ENCODE measurements at places on chromosomes 6 and 20.

DNA sequence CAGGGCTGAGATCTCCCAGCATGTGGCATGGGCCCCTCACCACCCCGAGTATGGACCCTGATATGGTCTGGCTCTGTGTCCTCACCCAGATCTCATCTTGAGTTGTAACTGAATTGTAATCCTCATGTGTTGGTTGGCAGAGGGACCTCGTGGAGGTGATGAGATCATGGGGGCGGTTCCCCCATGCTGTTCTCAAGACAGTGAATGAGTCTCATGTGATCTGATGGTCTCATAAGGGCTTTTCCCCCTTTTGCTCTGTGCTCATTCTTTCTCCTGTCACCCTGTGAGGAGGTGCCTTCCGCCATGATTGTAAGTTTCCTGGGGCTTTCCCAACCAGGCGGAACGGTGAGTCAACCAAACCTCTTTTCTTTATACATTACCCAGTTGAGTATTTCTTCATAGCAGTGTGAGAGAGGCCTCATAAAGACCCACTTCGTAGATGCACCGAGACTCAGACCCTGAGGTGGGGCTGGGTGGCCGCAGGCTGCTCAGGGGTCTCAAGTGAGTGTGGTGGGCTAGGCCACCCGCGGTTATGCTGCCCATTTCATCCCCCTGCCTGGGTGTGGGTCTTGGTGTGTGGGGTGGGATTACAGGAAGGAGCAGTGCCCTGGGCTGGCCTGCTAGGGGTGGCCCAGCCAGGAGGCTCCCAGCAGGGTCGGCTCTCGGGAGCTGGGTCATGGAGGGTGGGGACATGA is 26.2 kb upstream of the GATA5 start:
- DNase-seq, result peak; percentile 66

DNA sequence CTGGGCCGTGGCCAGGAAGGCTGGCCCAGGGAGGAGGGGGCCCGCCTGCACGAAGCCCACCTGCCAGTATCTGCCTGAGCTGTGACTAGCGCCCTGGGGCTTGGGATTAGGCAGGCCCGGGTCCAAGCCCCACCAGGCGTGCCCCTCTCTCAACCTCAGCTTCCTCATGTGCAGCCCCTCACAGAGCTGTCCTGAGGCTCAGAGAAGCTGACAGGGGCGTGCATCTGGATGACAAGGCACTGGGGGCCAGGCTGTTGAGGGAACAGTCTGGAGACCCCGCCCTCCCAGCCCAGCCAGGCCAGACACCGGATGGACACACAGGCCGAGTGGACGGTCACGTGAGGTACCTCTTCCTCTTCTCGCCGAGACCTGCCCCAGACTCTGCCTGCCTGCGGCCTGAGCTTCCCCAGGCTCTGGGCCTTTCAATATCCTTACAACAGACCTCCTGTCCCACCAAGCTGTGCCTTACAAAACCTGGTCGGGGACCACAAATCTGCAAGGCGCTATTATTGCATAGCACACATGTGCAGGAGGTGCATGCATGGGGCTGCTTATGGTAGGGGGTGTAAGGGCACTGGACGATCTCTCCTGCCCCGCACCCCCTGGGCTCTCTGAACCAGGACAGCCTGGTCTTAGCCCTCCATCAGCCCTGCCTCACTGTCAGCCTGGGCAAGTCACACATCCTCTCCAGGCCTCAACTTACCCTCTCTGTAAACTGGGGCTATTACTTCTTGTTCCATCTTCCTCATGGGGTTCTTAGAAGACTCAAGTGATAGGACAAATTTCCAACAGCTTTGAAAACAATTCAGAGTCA is 20.0 kb downstream of the NOL4L start:
- DNase-seq, result no peak

GRCh38 chr6:166262743-166263515 is 45.3 kb downstream of the PRR18 start:
- DNase-seq, result no peak

DNA sequence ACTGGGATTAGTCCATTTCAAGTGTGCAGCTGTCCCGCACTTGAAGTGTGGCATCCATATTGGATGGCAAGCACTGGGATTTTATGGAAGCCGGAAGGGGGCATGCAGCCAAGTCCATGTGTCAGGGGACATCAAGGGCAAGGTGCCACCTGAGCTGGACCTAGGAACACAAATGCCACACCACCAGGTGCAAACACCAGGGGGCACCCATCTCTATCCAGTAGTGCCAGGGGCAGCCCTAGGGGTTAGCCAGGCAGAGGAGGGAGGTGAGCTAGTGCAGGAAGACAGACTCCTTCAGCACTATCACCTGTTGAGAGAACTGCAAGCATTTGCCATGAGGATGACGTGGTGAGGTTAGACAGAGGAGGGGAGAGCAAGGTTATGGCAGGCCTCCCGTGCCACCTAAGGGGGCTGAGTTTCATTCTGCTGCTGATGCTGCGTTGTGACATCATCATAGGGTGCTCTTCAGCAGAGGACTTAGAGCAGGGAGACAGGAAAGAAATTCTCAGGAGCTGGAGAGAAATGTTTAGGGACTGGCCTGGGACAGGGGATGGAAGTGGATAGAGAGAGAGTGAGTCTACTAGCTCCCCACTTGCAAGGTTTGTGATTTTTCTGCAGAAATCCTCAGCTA is 192.6 kb upstream of the SLC24A3 start:
- DNase-seq, result no peak

DNA sequence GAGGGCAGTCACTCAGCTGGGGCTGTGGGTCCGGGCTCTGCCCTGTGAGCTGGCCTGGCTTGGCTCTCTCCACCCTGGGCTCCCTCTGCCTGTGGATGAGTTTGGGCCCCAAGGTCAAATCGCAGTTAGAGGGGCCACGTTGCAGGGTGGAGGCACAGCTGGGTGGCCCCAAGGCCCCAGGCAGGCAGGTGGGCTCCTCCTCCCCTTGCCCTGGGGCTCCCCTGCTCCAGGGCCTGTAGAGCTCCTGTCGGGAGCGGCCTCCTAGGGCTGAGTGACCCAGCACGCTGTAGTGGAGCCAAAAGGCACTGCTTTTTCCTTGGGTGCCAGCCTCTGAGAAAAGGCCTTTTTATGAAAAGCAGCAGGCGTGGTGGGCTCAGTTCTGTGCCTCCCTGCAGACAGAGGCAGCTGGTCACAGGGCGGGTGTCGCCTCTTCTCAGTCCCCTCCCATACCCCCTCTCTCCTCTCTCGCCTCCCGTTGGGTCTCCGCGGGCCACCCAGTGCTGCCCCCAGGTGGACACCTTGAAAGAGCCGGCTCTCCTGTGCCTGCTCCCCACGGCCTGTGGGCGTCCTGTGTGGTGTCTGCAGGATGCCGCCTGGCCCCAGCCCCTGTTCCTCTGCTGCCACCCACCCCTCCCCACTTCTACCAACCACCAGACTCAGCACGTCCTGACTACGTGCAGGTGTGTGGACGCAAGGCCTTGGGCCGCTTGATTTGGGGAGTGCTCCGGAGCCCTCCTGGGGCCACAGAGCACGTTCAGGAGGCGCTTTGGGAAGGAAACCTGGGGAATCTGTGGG is 13.2 kb downstream of the SS18L1 start:
- DNase-seq, result peak; percentile 71

GRCh38 chr6:145502416-145502815 is 232.9 kb downstream of the EPM2A start:
- no peak for DNase-seq

DNA sequence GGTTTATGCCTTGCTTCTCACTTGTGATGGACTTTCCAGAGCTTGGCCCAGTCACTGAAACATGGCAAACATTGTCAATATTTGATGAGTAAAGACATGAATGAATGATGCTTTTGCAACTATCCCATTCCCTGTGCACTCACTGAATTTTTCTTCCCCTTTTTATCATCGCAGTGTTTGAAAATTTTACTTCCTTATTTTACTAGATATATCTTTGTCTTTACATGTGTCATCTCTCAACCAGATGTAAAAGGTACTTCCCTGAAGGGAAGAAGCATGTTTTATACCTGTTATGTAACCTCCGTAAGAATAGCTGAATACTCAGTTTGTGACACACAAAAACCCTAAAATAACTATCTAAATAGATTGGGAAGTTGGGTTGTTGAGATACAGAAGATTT is 544.7 kb upstream of the FLRT3 start:
- no peak for DNase-seq

DNA sequence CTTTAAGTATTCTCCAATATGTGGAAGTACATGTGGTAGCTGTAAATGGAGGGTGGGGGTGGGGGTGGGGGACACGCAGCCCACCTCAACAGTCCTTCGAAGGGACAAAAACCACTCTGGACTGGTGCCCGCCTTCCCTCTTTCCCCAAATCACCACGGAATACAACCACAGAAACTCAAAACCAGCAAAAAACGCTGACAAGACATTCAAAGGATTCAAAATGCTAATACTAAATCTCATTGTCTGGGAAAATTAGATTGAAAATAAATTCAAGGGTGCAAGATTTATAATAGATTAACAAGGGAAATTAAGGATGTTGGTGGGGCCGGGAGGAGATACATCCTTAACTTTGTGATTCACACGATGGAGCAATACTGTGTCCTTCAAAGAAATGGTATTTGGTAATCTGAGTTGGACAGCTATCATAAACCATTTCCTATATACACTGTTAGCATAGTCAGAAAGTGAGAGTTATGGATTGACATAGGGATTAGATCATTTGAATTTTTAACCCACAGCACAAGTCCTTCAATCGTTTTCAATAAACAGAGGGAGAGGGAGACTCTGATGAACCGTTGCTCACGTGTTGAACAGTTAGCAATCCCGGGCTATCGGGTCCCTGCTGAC is 766 bp upstream of the TBC1D22B start:
- no peak for DNase-seq

DNA sequence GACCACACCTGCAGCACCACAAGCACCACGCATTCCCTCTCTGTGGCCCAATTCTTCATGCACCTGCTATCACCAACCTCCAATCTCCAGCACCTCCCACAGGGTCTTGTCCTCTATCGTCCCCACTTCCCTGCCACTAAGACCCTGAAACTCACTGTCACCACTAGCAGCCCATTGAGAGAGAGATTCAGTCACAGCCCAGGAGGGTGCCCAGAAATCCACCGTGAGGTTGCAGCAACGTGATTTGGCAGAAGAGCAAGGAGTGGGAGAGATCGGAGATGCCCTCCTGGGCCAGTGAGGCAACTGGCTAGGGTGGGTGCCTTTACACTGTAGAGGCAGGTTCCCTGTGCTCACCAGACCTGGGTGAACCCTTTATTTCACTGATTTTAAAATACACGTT is 90.1 kb downstream of the ANKRD60 start:
- DNase-seq, result no peak

GRCh38 chr6:158361961-158362669 is 49.9 kb downstream of the TULP4 start:
- no peak for DNase-seq

GRCh38 chr20:58875111-58875510 is 22.6 kb downstream of the GNAS start:
- no peak for DNase-seq

GRCh38 chr6:137661601-137662000 is 167.4 kb upstream of the OLIG3 start:
- peak; percentile 24 for DNase-seq

DNA sequence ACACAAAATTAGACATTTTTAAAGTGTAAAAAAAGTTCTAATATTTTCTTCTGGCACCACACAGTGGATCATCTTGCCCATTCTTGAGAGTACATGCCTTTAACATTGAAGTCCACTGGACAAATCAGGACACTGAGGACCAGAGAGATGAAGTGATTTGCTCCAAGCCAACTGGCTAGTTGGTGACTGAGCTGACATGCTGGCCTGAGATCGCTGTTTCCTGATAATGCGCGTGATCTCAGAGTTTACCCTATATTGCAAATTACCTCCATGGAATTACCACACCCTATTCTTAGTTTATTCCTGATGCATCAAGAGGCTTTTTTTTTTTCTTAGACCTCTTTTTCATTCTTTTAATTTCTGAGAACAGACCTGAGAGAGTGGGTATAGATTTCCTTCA is 432.8 kb downstream of the CD83 start:
- DNase-seq, result no peak

DNA sequence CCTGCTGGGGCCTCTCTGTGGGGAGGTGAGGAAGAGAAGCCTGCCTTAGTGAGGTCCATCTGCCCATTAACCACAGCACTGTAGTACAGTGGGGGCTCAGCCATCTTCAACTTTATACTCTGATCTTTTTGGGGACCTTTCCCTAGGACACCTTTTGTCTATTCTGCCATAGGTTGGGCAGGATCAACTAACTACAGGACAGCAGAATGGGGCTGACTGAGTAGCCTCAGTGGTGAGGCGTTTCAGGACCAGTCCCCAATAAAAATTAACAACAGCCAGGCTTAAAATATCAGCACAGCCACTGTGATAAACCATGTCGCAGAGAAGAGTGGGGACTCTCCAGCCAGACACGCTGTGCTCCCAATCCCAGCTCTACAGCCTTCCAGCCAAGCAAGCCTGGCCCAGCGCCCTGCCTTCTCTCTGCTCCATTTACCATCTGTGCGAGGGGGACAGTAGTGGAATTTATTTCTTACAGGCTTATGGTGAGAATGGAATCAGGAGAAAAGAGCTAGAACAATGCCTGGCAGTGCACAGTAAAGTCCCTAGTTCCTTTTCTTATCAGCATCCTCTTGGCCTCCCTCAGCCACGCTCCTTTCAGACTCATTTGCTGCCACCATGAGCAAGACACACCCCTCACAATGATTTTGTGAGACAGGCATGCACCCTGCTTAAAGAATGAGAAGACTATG is 75.5 kb downstream of the SLC22A23 start:
- no peak for DNase-seq

- DNase-seq, result no peak
These were observed 14.8 kb downstream of the PLAGL2 start for GRCh38 chr20:32192698-32193097.

- DNase-seq, result no peak
These were observed 230.8 kb downstream of the LRFN2 start for GRCh38 chr6:40356242-40356910.

GRCh38 chr6:62623846-62624532 is 338.0 kb upstream of the KHDRBS2 start:
- DNase-seq, result no peak

DNA sequence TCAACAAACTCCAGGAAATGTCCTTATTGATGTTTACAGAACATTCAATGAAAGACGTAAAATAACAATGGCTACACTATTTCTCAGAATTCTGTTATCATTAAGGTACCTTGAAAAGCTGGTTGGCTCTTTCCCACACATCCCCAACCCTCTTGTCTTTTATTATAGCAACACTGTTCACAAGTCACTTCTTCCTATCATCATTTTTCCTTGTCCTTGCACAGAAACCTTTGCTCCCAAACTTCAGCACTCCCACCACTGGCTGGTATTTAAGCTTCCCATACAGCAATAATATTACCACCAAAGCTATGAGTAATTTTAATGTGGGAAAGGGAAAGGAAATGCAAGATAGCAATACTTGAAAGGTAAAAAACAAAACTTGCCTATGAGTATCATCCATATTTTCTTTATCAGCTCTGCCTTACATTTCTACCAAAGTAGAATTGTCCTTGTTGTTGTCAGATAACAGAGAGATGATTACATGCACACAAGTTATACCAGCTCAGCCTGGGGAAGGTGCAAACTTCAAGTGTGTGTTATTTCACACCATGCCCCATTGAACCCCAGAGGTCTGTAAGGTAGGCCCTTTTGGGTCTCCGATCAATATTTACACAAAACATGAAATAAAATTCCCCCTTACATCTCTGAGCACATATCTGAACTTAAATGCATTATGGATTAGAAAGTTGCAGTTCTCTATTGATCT is 32.2 kb downstream of the ARHGAP18 start:
- DNase-seq, result no peak

GRCh38 chr6:88119769-88120168 is 46.4 kb downstream of the CNR1 start:
- DNase-seq, result no peak

All from activated CD4-positive, alpha-beta T cell treated with anti-CD3 and anti-CD28 coated beads, Interleukin-2, amount 50 U/mL, for 4 hours (primary cell).